ENCODE measurements at places on chromosomes 7 and 10.

- DNase-seq, result peak; percentile 4
Observed at GRCh38 chr7:132932296-132933071, 149.4 kb downstream of the CHCHD3 start.

DNA sequence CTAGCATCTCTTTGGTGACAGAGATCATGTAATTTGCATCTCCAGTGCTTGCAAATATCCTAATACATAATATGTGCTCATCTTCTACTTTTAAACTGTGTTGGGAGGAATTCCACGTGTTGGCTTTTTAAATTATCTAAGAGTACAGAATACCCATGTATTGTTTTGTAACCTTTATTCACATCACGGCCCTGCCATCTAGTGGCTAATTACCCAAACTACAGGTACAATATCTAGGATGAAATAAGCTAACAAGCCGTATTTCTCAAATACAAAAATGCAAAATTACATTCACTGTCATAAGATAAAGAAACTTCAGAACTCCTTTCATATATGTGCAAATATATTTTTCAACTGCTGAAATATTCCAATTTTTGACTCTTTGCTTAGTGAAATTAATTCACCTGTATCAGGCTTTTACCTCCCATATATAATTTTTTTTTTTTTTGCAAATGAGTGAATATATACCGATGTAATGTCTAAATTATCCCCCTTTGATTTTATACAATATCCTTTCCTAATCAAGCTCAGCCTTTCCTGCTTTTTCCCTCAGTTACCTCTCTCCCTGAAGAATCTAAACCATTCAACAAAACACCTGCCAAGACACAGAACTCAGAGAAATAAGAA lies 30.3 kb upstream of the LSM8 start:
- peak; percentile 51 for DNase-seq

GRCh38 chr7:157855452-157856213 lies 518.8 kb downstream of the DNAJB6 start:
- DNase-seq, result no peak

DNA sequence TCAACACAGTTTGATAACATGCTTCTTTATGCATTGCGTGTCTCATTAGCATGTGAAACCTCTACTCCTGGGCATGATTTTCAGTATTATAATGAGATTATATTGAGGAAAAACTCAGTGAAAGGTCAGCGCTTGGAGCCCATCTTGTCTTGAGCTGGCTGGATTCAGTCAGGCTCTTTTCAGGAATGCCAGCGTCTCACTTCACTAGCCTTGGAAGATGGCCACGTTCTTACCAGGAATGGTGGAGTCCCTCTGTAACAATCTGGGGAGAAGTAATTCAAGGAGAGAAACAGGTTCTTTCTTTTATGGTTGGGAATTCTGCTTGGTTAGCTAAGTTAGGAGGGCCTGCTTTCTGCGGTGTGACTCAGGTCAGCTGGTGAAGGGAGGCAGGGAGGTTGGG lies 241.0 kb downstream of the GALNT17 start:
- DNase-seq, result no peak

- no peak for DNase-seq
Observed at GRCh38 chr10:3419719-3420495, 247.3 kb upstream of the PITRM1 start.

All from fibroblast of mammary gland (primary cell).